ENCODE measurements at places on chromosomes 7 and 10.

DNA sequence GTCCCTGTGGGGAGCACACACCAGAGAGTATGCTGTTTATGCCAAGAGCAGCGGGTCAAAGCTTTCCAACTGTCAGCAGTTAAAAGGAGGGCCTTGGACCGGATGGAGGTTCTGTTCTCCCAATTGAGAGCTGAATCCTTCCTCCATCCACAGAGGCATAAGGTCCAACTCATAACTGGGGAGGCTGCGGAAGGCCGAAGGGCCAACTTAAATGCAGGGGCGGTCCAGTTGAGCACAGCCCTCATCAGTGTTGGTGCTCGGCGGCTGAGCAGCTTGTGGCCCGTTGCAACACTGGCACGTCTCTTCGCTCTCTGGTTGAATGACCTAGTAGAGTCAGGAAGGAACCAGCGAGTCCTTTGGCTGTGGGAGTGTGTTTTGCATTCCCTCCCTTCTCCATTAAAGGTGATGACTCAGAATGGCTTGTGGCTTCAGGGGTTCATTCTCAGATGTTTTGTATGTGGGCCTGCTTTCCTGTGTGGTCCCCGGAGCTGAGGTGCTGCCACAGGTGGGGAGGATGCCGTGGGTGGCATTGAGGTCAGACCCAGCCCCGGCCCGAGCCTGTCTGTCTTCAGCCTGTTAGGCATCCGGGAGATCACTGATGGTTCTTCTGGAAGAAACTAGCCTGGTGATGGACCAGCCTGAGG, 44.8 kb upstream of the DMBT1 start:
- DNase-seq, result peak; percentile 64

GRCh38 chr10:73902351-73902750, 8.6 kb upstream of the PLAU start:
- DNase-seq, result no peak

DNA sequence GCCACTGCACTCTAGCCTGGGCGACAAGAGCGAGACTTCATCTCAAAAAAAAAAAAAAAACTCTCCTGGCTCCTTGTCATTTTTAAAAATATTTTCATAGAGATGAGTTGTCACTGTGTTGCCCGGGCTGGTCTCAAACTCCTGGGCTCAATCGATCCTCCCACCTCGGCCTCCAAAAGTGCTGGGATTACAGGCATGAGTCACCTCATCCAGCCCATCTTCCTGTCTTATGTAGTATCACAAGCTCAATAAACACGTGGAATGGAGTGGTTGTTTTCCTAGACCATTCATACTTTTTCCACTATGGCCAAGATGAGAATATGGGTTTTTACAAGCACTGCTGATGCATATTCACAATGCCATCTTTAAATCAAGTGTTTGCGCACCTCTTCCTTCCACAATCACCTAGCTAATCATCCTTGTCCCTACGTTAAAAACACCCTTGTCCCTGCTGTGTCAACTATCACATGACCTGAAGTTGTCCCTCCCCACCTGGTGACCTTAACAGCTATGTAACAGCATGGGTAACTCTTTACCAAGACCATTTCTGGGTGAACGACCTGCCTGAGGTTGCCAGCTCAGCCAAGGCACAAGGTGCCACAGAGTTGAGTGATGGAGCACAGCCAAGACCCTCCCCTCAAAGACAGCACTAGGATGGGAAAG, 21.3 kb downstream of the DLG5 start:
- DNase-seq, result no peak

DNA sequence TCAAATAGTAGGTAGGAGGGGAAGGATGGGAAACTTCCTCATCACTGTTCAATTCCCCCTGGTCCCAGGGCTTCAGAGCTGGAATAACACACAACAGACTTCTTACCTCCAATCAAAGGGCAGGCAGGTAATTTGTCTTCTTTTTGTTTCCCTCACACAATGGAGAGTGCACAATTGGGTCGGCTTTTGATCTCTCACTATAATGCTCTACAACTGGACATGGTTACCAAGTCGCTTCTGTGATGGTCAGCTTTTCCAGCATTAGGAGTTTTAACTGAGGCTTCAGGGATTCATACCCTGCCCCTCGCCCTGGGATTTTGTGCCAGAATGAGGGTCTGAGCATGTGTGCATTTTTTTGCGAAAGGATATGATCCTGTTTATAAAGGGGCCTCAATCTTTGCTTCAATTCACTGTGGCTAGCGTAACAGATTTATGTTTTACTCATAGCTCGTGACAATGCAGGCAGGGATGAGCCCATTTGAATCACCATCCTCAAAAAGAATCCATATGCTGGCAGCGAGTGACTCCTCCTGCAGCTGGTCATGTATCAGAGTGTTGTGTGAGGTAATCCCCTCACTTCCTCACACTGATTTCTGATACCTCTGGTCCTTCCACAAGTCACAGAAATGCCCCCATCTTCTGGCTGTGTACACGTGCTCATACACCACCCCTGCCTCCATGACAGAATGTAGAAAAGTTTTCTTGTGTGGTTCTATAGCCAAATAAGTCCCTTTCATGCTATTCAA, 189.6 kb downstream of the CTTNBP2 start:
- DNase-seq, result no peak

DNA sequence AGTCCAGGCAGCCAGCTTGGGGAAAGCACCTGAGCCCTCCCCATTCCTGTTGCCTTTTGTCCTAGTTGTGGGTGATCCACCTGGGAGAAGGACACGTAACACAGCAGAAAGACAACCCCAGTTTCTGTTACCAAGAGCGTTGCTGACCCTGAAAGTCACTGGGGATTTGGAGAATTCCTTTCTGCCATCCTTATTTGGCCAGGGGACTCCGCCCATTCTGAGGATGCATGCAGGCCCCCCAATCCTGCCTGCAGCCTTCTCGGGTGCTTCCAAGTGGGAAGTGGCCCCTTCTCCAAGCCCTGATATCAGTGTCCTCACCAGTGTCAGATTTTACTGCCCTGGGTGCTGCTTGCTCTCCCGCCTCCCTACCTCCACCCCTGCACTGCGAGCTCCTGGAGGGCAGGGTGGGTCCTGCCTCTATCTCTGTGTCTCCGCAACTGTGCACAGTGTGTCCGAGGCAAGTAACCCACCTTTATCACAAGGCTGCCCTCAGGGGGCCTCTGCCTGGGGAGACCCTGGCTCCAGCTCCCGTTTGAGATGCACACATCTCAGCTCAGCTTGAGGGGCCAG, 9.2 kb upstream of the ADCY1 start:
- DNase-seq, result no peak

GRCh38 chr10:122052701-122053100, 63.7 kb downstream of the TACC2 start:
- no peak for DNase-seq

GRCh38 chr7:537911-538634, 18.4 kb upstream of the PDGFA start:
- no peak for DNase-seq

- no peak for DNase-seq
Observed at GRCh38 chr10:44955413-44956070, 4.1 kb upstream of the RASSF4 start.

DNA sequence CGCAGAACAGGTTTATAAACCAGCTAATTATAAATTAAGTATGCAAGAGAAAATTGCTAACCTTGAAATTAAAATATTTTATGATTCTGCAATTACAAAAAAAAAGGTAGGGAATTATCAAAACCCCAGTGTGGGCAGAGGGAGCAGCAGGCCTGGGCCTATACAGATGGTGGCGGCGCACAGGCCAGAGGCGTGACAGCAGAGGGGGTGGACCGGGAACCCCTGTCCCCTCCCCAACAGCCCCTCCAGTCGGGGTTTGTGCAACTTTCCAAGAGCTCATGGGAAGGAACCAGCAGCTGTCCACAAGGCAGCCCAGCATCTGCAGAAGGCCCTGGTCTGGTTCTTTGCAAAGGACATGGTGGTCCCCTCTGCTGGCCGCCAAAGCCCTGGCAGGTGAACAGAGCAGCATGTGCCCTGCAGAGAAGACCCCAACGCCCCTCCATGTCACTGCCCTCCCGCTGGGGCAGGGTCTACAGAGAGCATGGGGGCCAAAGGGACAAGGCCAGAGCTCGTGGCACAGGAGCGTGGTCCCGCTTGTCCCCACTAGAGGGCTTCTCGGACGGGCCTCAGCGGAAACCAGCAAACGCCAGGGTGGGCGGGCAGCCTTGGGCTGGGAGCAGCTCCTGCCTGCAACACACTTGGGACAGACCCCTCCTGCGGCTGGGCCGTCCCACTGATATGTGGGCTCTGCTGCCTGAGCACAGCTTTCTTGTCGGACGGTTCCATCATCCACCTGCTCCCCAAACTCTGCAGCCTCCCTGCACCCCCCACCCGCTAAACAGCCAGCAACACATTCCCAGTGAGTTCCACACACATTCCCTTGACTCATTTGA, 75.1 kb downstream of the EBF3 start:
- DNase-seq, result peak; percentile 30
